GM18507 (cell line): ENCODE measurements at places on chromosomes 16 and 17.

- no peak for DNase-seq
These were observed 16.6 kb downstream of the LDHD start for GRCh38 chr16:75099738-75100602.

DNA sequence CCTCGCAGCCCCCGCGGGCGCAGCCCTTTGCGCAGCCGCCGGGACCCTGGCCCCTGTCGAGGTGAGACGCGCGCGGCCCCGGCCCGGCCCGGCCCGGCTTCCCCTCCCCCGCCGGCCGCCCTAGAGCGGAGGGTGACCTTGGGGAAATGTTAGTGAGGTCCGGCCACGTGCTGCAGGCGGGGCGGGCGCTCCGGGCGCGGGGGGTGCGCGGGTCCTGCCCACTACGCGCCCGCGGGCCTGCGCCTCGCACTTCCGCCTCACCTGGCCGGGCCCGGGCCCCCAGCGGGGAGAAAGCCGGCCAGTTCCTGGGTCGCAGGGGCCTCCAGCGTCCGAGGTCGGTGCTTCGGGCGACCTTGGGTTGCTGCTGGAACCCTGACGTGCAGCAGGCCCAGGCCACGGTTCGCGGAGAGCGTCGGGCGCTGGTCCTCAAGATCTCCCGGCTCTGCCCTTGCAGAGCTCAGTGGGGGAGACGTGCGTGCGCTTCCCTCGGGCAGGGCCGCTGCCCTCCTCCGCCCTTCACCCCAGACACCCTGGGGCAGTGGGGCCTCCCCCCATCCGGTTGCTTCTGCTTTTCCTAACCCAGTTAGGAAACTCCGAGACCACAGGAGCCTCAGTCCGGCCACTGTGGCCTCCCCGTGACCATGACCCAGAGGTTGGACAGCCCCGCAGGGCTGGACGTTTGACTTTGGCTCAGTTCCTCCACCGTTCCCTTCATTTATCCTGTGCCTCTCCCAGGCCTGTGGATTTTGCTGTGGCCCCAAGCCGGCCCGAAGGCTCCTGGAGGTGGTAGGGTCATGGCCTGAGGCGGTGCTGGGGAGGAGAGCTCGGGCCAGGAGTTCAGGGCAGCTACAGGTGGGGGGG, 791 bp downstream of the MCRIP2 start:
- DNase-seq: peak; percentile 45

GRCh38 chr16:46582313-46582712, 38.9 kb downstream of the SHCBP1 start:
- DNase-seq: no peak

GRCh38 chr16:3138342-3138741, 3.5 kb downstream of the ZNF213 start:
- DNase-seq: no peak

- no peak for DNase-seq
These were observed 504 bp downstream of the MAZ start for GRCh38 chr16:29806641-29807425.

DNA sequence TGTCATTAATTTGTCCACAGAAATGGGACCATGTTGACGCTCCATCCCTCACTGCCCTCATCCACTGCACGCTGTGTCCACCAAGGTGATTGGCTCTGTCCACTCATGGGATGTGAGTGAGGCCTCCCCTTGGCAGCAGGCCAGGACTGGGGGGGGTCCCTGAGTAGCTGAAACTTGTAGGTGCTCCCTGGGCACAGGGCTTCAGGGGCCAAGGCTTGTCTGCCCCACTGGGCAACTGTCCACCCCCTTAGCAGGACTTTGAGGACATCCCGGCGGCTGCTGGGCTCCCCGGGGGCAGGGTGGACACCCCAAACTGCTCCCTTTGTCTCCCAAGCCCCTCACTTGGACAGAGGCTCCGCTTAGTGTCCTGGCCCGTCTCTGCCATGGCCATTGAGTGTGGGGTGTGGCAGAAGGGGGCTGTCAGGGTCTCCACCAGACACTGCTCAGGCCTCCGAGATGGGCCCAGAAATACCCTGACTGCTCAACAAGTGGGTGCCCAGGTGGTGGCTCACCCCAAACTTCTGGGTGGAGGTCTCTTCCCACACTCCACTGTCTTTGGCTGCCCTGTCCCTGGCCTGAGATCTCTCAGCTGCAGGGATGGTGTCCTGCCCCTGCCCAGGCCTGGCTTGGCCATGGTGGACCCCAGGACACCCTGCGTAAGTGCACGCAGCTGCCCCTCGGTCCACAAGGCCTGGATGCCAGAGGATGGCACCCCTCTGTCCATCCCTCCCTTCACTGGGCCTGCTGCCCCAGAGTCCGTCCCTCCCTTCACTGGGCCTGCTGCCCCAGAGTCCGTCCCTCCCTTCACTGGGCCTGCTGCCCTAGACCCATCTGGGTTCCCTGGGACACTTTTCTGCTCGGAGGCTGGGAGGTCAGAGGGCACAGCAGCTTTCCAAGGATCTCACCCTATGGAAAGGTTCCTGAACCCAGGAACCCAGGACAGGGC, 2.9 kb upstream of the RAB40C start:
- no peak for DNase-seq

DNA sequence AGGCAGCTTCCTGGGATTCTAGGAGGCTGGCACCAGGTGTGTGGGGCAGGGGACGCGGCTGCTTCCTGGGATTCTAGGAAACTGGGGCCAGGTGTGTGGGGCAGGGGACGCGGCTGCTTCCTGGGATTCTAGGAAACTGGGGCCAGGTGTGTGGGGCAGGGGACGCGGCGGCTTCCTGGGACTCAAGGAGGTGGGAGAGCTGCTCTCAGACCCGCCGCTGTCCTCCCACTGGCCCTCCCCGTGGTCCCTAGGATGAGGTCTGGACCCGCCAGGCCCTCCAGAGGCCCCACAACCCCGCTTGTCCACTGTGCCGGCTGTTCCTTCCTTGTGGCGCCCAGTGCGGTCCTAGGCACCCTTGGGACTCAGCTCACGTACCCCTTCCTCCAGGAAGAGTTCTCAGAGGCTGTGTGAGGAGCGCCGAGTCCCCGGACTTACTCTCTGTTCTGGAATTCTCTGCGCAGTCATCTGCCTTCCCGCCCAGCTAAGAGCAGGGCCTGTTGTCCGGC, 565 bp downstream of the DPEP1 start:
- DNase-seq: no peak

GRCh38 chr16:77840093-77840492, 51.7 kb downstream of the VAT1L start:
- no peak for DNase-seq

- no peak for DNase-seq
These were observed 1.6 kb downstream of the CISD3 start for GRCh38 chr17:38731526-38732294.

GRCh38 chr16:4677390-4677789, 16.0 kb upstream of the NUDT16L1 start:
- DNase-seq: no peak

DNA sequence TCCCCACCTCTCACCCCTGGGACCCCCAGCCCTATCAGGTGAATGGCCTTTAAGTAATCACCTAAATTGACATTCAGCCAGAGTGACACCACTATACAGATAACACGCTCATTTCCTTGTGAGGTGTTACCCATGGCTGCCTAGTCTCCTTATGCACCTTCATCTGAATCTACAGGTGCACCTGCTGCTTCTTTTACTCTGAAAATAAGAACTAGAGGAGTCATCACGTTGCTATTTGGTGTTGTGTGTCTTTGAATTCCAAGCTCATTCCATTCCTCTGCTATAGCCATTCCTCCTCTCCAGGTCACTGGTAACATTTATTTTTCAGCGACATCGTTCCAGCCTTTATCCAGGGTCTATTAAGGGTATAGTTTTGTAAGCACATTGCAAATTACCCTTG, 9.8 kb downstream of the LGALS9 start:
- no peak for DNase-seq

DNA sequence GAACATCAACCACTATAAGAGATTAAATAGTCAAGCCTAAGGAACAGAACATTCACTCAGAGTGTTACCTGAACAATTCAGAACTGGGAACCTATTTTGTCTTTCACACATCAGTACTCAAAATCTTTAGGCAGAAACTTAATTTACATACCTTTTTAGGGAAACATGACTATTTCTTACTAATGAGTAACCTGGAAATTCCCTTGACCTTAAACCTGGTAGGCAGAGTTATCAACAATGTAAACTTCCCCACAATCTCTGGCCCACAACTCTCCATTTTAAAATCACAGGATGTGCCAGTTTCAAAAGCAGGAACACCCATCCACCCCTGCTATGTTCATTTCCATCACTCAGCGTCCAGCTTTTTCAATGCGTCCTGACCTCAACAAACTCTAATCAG, 132.9 kb upstream of the ANKFN1 start:
- no peak for DNase-seq

DNA sequence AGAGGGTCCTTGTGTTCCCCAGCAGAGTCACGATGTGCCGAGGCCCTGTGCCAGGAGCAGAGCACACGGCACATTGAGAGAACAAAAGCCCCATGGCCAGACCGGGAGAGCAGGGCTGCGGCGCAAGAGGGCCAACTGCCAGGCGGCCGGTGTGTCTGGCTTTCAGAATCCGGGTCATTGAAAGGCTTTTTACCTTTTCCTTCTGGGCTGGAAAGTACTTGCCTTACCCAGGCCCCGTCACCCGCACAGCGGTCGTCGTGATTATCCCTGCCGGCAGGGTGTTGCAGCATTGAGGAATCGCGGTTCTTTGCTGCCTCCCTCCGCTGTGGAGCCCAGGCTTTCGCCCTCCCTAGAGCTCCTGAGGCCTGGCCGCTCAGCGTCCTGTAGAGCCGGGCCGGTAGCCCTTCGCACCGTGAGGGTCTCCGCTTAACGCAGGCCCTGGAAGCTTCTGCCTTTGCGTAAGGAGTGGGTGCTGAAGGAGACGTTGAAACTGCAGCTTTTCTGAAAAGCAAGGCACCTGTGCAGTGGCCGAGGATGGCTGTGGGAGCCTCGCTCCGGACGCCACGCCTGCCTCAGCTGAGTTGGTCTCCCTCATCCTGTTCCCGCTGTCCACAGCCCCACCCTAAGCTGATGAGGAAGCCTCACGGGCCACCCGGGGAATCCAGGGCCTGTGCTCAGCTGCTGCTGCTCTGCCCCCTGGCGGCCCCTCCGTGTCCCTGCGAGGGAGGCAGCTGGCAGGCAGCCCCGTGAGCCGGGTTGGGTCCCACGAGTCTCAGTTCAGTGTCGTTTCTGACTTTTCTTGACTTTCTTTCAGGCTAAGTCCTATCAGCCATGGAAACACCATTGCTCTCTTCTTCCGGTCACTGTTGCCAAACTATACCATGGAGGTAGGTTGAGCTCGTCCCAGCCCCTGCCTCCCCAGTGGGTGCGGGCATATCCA, 8.6 kb upstream of the MC1R start:
- DNase-seq: peak; percentile 52

GRCh38 chr17:59361916-59362810, 30.7 kb downstream of the YPEL2 start:
- DNase-seq: no peak

- DNase-seq: no peak
These were observed 611 bp downstream of the BANP start for GRCh38 chr16:87951552-87952538.

- DNase-seq: no peak
These were observed 52.6 kb downstream of the MAP2K6 start for GRCh38 chr17:69466905-69467667.

DNA sequence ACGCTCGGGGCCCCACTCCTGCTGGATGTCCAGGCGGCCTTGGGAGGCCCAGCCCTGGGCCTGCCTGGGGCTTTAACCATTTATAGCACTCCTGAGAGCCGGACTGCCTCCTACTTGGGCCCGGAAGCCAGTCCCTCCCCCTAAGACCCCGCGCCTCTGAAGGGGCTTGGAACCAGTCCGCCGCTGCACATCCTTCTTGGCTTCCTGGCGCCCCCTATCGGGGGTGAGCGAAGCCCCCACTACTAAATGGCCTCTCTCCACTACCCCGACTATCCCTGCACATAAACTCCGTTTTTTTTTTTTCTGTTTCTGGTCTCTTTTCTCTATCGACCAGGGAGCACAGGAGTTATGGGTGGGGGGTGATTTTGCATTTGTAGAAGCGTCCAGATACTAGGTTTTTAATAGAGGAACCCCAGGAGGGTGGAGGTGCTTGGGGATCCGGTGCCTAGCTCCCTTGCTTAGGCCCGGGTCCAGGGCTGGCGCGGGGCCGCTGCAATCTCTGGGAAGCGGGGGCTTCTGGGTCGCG, 633 bp upstream of the NOL3 start:
- no peak for DNase-seq

DNA sequence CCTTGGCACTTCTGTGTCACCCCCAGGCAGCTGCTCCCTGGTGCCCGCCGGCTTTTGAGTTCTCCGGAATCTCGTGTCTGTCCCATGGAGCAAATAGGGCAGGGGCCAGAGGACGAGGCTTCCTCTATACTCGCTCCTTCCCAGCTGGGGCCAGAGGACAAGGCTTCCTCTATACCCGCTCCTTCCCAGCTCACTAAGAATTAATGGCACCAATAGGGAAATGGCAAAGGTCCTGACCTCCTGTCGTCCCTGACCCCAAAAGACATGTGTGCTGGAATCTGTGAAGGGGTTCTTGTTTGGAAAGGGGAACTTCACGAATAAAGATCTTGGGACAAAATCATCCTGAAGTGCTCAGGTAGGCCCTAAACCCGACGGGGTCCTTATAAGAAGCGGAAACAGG, 7.6 kb downstream of the SGSH start:
- no peak for DNase-seq

DNA sequence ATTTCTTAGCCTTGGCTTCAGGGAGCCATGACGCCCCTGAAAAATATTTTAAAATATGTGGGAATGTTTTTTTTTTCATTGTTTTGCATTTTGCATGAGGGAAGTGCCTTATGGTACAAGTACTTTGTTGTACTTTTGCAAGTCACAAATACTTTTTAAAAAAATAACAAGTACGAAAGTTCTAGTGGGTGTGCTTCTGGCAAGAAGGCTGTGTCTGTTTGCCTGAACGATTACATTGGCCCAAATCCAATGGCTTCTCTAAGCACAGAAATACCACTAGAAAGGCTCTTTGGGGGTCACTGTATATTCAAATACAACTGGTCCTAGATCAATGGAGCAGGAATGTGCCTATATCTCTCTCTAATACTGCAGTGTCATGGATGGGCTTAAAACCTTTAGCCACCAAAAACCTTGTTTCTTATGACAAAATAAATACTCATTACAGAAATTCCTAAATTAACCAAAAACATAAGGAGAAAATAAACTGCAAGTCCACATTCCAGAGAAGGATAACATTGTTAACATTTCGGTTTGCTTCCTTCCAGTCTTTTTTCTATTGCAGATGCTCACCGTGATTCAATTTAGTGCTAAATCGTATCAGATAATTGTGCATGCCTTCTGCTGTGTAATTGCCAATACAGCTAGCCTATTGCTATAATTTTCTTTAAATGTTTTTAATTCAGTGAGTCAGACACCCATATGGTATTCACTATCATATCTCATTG, 97.4 kb downstream of the VAT1L start:
- DNase-seq: no peak
